Mammary epithelial cell (primary cell): ENCODE measurements at places on chromosomes 12 and 14. TPM values are rescaled to one million over a fixed set of nuclear protein-coding genes. Genes with fewer than 3 reads are reported as not detected.

DNA sequence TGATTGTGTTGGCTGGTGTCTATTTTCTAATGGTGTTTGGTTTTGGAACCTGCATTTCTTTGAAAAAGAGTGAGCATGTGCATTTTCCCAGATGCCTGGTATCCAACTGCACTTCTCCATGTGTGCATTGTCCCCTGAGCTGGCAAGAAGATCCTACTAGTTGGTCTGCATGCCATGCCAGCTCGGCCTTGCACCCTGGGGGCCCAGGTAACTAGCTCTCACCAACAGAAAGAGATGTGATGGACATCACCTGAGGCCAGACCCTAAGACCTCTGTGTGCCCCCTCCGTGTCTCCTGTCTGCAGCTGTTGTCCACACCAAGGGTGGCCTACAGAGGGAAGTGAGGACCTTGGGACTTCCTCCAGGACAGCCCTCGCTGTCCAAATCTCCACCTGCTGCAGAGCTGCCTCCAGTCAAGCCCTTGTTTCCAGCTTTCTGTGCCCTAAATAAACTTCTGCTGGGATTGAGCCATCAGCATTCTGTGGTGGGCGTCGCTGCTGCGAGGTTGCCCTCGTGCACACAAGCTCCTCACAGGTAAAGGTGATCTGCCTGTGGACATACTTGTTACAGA lies 30.1 kb upstream of the GPR132 start:
- no peak for DNase-seq

GRCh38 chr14:69879175-69880043 lies at the start of gene SMOC1:
TSS of gene SMOC1 (plus strand) at chr14:69879416. CDS start at chr14:69879679, 263 bp downstream.
- DNase-seq = peak; percentile 85

DNA sequence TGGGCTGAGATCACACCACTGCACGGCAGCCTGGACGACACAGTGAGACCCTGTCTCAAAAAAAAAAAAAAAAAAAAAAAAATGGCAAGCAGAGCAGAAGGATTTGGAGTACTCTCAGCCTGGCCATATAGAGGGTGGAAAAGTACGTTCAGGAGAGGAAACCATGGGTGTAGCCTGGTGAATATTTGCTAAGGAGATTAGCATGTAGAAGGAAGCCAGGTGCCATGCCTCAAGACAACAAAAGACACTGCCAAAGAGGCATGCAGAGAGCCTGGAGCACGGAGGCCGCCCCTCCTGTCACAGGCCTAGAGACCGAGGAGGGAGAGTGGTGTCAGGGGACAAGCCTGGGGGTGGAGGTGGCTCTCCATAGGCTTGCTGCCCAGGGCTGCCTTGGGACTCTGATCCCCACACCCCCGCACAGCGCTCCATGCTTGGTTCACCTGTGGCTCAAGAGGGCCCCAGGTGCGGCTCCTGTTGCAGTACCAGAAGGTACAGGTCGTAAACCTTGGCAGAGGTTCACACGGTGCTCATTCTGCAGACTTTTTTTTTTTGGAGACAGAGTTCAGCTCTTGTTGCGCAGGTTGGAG lies 27.9 kb upstream of the DEGS2 start:
- DNase-seq = no peak

DNA sequence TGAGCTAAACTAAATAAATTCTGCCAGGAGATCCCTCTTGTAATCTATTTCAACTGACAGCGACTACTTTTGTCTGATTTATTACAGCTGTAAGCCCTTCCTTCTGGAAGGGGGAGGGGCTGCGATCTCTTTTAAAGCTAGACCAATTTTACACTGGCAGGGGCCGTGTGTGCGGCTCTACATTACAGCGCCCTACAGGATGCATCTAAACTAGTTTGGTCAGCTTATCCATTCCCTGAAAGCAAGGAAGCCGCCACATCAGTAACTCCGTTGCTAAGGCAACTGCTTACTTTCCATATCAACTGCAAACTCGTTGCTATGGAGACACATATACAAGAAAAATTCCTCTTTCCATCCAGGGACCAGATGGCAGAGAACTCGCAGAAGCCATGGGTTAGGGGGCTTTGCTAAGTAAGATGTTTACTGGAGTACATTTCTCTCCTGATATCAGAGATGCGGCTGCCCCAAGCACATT lies 17.4 kb downstream of the FOXN3 start:
- no peak for DNase-seq

DNA sequence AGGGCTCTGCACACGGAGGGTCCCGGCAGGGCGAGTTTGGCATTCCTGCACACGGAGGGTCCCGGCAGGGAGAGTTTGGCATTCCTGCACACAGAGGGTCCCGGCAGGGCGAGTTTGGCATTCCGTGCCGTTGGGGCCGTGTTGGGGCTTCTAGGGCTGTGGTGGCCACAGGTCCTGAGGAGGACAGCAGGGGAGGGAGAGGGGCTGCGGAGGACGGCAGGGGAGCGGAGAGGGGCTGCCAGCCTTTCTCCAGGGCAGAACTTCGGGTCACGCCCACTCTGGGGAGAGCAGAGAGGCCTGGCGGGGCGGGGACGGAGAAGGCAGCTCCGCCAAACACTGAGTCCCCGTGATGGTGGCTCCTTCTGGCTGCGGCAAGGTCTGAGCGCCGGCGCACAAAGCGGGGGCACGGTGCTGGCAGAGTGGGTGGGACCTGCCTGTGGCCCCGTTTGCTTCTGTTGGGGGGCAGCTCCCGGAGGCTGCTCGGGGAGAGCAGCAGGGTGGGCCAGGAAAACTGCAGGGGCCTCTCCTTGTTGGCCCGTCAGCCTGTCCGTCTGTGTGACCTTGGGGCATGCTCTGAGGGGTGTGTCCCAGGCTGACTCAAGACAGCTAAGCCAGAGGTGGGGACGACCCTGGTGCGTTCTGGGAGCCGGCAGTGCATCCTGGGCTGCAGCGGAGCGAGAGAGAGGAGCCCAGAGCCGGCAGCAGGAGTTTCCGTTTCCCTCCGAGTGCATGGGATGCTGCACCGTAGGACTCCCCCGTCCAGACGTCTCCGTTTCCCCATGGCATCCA lies 60.2 kb downstream of the LRCOL1 start:
- DNase-seq = no peak

DNA sequence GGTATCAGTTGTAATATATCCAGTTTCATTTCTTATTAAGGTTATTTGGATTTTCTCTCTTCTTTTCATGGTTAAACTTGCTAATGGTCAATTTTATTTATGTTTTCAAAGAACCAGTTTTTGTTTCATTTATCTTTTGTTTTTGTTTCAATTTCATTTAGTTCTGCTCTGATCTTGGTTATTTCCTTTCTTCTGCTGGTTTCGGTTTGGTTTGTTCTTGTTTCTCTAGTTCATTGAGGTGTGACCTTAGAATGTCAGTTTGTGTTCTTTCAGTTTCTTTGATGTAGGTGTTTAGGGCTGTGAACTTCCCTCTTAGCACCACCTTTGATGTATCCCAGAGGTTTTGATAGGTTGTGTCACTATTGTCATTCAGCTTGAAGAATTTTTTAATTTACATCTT lies 145.6 kb upstream of the SLCO1B1 start:
- DNase-seq = no peak

DNA sequence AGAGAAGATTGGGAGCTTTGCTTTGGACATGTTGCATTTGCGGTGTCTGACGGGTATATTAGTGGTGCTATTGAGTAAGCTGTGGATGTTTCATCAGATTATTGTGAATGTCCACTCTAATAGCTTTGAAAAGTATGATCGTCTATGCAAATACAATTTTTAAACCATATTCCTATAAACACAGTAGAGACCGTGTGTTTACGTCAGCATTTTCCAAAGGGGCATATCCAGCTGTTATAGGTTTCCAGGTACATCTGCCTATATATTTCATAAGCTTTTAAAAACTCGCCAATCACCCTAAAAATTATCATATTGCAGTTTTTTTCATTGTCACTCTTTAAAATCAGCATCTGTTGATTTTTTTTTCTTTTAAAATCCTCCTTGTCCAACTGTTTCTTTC lies 91.7 kb downstream of the NKX2-1 start:
- no peak for DNase-seq

DNA sequence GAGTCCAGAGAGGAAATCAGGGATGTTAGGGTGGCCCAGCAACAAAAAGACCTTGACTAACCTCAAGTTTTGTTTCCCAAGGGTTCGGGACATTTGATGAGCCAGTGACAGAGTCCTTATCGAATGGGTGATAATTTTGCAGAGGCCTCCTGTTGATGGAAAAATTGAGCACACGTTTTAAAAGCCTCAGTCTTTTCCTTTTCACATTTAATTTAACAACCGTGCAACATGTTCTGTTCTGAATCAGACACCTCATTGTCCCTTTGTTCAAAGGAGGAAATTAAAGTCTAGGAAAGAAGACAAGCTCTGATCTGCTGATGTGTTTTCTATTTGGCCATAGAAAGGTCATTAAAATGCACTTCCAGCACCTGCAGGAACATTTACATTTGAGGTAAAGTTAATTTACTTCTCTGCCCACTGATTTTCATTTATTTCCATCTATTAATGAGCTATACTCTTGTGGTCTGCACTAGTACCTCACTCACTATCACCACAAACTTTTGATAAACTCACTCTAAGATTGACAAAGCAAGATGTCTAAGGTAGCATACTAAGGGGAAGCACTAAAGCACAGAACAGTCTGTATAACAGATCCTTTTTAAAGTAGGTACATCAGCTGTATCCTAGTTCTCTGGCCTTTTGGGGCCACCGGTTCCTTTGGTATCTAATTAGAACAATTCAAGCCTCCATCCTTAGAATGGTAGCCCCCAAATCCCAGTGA lies 147.0 kb downstream of the RPAP3 start:
- no peak for DNase-seq

- no peak for DNase-seq
Observed at GRCh38 chr14:50191499-50191898, 39.9 kb downstream of the SOS2 start.

- no peak for DNase-seq
Observed at GRCh38 chr12:52347016-52347415, 20.3 kb downstream of the KRT85 start.

Gene TAS2R19
- 1.7 and 2.0 TPM in 2 replicates for total RNA-seq

DNA sequence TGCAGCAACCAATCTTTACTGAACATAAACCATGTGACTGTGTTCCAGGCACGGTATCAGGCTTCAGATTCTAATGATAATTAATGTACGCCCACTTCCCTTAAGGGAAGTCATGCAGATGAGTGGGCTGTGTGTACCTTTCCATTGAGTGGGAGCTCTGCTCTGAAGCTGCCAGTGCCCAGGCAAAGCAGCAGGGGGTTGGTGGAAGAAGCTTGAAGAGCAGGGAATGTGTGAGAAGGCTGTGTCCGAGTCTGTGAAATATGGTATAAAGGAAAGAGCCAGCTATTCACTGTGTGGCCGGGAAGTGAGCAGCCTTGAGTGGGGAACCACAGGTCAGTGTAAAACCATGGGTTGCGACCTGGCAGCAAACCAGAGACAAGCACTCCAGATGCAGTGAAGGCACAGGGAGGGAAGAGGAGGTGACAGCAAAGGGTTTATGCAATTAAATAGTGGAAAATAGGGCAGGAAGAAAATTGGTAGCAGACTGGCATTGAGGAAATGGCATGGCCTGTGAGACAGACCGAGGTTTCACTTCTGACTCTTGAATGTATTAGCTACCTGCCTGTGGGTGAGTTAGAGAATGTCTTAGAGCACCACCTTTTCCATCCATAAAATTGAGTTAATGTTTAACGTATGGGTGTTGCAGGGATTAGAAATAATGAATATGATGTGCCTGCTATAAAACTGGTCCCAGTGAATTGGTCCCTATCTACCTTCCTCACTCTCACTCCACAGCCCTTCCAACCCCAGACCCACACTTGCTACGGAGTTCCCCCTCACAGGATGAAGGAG lies 116.4 kb downstream of the NTF3 start:
- DNase-seq = no peak
